ENCODE measurements at places on chromosomes 4 and X.
A peak's percentile ranks its signal among the peaks of the same experiment; 100 is the strongest.

- DNase-seq = no peak
These were observed 178.4 kb upstream of the NWD2 start for GRCh38 chr4:37066159-37066558.

DNA sequence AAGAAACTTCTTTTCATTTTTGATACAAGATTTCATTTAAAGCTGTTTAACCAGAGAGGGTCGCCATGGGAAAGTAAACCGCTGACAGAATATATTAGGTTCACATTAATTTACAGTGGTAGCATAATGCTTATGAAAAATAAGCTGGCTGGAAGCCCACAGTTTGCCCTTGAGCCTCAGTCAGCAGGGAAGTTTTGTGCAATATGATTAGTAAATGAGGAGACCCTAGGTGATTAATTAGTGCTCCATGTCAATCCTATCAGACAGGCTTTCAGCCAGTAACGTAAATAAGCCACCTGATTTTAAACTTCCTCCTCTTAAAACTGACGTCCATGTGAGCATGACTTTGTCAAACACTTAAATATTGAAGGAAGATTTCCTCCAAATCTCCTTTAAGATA, 134.2 kb downstream of the TSPAN5 start:
- DNase-seq = no peak

- DNase-seq = no peak
These were observed 32.2 kb downstream of the ATG4A start for GRCh38 chrX:108123591-108124366.

DNA sequence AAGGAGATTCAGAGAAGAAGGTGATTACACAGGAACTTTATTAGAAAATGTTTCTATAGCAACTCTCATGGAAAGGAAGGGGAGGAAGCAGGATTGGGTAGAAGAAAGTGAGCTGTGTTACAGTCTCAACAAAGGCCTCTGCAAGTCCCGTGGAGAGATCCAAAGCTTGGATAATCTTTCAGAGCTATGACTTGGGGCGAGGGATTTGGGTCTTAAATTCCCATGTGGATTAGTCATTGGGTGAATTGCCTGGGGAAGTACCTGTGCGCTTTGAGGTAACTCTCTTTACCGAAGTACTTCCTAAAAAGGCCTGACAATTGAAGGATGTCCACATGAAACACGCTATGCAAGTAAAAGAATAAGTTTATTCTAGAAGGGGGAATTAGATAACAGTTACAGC, 133.8 kb upstream of the ANKRD50 start:
- no peak for DNase-seq

GRCh38 chr4:184427687-184428086, 46.7 kb downstream of the IRF2 start:
- DNase-seq = no peak

DNA sequence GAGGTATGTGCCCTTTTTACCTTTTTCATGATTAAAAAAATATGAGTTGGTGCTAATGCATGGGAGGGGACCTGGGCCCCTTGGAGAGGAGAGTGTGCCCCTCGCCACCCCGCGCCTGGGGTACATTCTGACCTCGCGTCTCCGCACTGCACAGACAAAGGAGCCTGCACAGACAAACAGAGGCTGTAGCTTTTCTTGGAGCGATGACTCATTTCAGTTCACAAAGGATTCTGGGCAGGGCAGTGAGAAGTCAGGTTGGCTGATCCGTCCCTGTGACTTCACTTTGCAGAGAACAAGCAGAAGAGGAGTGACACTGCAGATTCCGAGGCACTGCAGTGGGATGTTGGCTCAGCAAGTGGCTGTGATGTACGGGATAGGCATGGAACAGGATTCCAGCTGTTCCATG, 82.9 kb downstream of the STOX2 start:
- DNase-seq = peak; percentile 80

DNA sequence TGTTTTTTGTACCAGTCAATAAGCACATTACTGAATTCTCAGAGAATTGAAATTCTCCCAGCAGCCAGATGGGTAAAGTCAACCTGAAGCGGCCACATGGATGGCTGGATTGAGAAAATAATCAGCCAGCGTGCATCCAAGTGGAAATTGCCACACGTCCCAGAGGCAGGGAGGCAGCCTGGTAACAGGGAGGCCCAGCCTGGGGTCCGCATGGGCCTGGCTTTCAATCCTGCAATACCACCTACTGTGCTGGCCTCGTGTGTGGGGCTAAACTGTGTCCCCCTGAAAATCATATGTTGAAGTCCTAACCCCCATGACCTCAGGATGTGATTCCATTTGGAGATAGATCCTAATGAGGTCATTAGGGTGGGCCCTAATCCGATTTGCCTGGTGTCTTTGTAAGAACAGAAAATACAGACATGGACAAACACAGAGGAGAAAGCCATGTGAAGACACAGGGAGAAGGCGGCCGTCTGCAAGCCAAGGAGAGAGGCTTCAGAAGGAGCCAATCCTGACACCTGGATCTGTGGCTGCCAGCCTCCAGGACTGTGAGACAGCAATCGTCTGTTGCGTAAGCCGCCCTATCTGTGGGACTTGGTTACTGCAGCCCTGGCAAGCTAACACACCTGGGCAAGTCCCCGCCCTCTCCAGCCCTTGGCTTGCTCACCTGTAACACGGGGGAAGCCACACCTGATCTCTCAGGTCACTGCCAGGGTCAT, 90.3 kb downstream of the JAKMIP1 start:
- DNase-seq = no peak

GRCh38 chr4:12897954-12898353, 586.2 kb downstream of the RAB28 start:
- DNase-seq = no peak

- DNase-seq = no peak
These were observed 360.2 kb downstream of the ZIC3 start for GRCh38 chrX:137926090-137926489.

- no peak for DNase-seq
These were observed 528 bp upstream of the SNCA start for GRCh38 chr4:89837385-89837992.

- DNase-seq = peak; percentile 92
These were observed 84.1 kb downstream of the TMEM164 start for GRCh38 chrX:110086916-110087484.

GRCh38 chrX:41589634-41590270, 99.0 kb upstream of the GPR34 start:
- DNase-seq = peak; percentile 59

DNA sequence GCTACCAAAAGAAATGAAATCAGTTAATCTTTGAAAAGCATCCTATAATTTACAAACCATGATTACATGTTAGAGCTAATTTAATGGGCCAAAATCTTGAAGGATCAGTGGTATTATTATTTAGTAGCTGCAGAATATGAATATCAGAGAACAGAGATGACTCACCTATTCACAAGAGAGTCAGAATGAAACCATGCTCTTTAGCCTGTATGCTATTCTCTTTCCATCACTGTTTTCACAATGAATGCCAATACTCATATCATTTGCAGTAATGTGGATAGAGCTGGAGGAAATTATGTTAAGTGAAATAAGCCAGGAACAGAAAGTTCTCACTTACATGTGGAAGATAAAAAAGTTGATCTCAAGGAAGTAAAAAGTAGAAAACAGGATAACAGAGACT, 414.1 kb downstream of the CENPC start:
- no peak for DNase-seq

DNA sequence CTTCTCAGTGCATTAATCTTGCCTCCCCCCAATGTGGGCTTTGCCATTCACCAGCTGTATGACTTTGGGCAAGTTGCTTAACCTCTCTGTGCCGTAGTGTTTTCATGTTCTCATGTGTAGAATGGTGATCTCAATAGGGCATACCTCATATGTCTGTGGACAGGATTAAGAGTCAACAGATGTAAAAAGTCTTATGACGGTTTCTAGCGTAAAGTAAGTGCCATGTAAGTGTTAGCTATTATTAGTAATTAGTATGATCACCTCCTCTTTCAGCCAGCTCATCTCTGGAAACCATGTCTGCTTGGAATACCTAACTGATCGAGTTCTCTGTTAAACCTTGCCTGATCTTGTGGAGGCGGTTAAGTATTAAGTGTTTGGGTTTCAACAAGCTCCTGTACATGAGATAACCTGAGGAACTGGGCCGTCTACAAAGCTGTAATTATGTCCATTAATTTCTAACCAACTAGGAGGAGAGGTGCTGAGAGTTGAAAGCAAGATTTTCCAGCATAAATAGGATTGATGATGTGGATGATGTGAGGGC, 66.3 kb downstream of the TSC22D3 start:
- DNase-seq = no peak

DNA sequence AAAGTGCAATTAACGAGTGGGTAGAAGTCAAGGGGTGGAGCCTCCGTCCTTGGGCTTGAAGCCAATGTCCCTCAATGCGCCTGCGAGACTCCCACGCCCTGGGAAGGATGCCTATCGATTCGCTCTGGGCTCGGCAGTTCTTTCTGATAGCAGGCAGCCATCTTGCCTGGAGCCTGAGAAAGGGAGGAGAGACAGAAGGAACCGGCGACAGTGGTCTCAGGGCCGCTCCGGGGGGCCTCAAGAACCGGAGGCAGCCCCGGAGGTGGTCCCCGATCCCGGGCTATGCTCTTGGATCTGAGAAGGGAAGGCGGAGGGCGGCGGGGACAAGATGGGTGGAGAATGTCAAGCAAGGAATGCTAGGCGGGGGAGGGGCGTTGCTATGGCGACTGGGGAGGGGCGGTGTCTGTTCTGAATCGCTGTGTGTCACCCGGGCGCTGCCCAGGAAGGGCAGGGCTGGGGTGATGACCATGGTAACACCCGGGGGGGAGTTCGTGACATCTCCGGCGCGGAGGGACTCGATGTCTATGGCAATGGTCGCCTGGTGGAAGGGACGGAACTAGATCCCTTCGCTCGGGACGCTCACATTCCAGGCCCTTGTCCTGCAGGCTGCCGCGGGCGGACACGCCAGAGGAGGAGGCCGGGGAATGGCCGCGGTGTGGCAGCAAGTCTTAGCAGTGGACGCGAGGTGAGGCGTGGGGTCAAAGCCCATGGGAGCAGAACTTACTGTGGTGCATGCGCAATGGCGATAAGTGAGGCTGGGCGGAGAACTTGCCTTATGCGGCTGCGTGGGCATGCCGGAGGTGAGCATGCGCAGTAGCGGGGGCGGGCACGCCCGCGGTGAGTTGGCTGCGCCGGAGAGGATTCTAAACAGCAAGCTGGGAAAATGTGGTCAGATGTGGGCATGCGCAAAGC, at the start of gene WDR13:
Gene WDR13 (plus strand): TSS at position 140 of the 912 bp plus-strand sequence. CDS start 505 bp downstream, at position 645.
- DNase-seq = peak; percentile 86

- DNase-seq = peak; percentile 66
These were observed 44.8 kb downstream of the SMS start for GRCh38 chrX:21985332-21985777.

DNA sequence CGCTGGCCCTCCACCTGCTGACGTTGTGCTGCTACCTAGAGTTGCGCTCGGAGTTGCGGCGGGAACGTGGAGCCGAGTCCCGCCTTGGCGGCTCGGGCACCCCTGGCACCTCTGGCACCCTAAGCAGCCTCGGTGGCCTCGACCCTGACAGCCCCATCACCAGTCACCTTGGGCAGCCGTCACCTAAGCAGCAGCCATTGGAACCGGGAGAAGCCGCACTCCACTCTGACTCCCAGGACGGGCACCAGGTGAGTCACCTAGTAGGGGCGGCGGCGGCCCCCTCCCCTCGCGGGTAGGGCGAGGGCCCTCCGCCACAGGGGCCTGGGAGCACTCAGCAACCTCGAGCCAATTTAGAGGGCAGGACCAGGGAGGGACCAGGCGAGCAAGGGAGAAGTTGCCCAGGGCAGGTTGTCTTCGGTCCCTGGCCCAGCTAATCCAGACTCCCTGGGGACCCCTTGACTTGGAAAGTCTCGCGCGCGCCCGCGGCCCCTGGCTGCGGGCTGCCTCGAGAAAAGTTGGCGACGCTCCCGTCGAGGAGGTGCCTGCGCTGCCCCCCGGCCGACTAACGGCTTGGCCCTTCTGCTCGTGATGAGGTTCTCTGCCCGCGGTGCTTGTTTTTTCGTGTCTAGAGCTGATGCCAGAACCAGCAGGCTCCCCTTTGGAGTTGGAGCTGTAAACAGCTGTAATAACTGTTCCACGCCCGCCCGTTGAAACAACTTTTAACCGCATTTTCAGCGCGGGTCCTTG, 717 bp downstream of the EDA start:
- DNase-seq = no peak

GRCh38 chrX:53080628-53081580, 1.3 kb upstream of the TSPYL2 start:
- no peak for DNase-seq

GRCh38 chr4:99710020-99710419, 52.4 kb upstream of the C4orf54 start:
- no peak for DNase-seq

DNA sequence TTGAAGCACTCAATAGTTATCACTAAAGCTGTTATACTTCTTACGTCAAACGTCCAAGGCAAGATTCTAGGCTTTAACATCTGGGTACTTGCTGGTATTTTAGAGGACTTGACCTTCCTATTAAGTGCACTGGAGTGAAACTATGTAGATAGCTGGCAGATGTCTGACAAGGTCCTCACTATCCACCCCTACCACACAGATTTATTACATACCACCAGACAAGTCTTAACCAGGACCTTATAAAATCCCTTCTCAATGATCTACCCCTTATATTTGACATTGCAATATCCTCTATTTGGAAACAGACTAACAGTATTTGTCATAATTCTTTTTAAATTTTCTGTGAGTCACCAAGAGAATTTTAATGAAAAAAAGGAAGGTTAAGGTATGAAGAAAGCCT, 78.8 kb downstream of the PDGFC start:
- DNase-seq = peak; percentile 6

DNA sequence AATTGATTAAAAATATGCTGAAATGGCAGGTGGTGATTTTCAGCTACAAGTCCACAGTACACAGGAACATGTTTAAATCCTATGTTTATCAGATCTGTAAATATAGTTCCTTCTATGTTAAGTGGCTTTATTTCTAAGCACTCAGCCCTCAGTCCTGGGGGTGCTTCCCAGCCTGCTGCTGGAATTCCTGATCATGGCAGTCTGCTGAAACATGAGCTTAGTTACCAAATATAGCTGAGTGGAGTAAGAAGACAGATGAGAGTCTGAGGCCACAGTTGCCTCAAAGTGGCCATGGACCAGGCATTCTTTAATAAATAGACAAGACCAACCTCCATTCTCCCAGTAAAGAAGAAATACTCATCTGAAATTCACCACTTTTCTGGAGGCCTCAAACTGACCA, 17.1 kb upstream of the DDX60 start:
- no peak for DNase-seq

Data from RCC 7860 (cell line).